NCI-H2107 (cell line): ENCODE measurements at places on chromosomes 3 and 15.

DNA sequence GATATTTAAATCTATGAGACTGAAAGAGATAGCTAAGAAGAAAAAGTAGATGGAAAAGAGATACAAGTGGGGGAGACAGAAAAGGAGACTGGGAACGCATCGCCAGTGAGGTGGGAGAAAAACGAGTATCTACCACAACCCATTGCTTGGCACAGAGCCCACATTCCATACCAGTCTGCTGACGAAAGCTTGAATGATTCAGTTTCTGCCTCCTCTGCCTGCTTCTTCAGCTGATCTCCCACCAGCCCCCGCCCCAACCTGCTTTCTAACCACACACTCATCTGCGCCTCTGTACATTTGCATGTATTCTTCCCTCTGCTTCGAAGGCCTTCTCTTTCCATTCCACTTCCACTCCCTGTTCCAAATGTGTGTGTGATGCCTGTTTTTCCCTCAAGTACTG lies 188.1 kb downstream of the USP13 start:
- no peak for DNase-seq

- no peak for DNase-seq
Observed at GRCh38 chr3:74623261-74623836, 8.9 kb upstream of the CNTN3 start.

- no peak for DNase-seq
Observed at GRCh38 chr3:138227650-138228049, 40.5 kb downstream of the ARMC8 start.

- DNase-seq = no peak
Observed at GRCh38 chr3:45275006-45275704, 49.1 kb upstream of the TMEM158 start.

DNA sequence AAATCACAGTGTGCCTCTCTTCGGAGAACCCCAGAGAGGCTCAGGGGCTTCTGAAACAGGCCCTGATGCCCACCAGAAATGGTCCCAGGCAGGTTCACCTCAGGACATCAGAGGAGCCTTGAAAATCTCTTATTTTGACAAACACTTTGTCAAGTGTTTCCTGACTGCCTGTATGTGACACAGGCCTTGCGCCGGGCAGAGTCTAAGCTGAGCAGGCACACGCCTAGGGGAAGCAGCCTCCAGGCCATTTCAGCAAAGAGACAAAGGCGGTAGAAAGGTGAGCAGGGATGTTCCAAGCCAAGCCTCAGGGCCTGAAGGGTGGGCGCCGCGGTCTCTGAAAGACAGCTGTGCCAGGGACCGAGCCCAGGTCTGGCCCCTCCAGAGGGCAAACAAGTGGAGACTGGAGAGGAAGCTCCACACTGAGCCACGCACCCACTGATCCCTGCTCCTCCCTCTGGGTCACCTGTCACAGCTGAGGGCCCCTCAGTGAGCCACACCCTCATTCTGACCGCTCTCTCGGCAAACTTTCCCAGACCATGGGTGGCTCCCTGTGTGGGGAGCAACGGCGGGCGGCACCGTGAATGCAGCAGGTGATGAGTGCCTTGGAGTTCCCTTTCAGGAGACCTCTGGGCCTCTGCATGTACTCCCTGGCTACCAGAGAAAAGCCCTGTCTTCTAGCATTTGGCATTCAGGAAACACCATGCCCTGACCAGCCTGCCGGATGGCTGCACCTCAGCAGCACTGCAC lies 136.1 kb downstream of the ADAMTS17 start:
- DNase-seq = no peak

DNA sequence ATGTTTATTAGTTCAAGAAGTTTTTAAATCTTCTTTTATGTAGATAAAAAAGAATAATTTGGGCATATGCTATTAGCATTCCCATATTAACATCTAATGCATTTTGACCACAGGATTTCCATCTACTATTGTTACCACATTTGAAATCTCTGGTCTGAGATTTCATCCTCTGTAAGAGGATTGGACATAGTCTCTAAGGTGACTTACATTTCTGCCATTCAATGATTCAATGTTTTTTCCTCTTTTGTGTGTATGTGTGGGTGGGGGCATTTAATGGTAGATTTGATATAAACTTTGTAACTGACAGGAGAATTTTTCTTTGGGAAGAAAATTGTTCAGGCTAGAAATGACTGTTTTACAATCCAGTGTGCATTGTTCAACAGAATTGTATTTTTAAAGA lies 307.3 kb upstream of the RBMS3 start:
- DNase-seq = no peak

GRCh38 chr15:89460048-89460447 lies 36.3 kb downstream of the RHCG start:
- DNase-seq = no peak

DNA sequence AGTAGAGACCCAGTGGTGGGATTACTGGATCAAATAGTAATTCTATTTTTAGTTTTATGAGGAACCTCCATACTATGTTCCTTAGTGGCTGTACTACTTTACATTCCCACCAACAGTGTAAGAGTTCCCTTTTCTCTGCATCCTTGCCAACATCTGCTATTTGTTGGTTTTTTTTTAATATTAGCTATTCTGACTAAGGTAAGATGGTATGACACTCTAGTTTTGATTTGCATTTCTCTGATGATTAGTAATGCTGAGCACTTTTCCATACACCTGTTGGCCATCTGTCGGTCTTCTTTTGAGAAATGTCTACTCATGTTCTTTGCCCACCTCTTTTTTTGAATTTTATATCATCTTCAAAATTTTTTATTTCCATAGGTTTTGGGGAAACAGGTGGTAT lies 34.2 kb upstream of the RAP2B start:
- DNase-seq = no peak

GRCh38 chr15:52241489-52241888 lies 50.3 kb upstream of the GNB5 start:
- DNase-seq = no peak

GRCh38 chr15:67981848-67982247 lies 72.3 kb upstream of the PIAS1 start:
- DNase-seq = no peak

DNA sequence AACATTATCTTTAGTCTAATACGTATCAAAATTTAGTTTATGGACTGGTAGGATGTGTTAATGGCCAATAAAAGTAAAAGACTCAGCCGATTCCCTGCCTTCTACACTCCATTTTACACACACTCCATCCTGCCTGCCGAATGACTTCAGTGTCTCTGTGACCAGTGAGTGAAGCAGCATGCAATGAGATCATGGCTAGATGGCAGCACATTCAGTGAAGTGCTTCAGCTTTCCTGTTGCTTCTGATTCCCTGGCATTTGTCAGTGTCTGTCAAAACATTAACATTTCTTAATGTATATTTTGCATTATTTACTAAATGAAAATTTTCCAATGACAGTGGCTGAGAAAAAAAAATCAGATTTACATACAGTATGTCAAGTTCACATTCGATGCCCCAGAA lies 412.0 kb downstream of the FHIT start:
- no peak for DNase-seq

- DNase-seq = no peak
Observed at GRCh38 chr3:122880173-122880572, 85.3 kb downstream of the SLC49A4 start.

- DNase-seq = no peak
Observed at GRCh38 chr15:96720251-96720650, 389.8 kb downstream of the NR2F2 start.

DNA sequence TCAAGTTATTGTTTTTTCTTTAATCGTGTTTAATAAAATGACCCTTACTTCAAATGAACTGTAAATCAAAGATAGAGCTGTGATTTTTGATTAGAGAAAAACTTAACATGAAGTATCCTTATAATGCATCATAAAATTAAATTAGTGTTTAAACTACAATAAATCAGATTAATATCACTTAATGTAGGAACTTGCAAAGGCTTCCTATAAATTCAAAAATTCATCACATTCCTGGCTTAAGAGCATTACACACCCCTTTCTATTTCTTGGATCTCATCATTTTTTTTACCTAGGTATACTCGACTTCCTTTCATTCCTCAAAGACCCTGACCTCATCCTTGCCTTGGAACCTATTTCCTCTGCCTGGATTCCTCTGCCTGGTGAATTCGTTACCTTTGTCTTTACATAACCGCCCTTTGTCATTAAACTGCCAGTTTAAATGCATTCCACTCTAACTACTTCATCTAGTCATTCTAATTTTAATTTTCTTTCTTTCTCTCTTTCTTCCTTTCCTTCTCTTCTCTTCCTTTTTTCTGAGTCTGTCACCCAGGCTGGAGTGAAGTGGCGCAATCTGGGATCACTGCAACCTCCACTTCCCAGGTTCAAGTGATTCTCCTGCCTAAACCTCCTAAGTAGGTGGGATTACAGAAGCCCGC lies 1244.5 kb downstream of the OTOL1 start:
- DNase-seq = no peak

DNA sequence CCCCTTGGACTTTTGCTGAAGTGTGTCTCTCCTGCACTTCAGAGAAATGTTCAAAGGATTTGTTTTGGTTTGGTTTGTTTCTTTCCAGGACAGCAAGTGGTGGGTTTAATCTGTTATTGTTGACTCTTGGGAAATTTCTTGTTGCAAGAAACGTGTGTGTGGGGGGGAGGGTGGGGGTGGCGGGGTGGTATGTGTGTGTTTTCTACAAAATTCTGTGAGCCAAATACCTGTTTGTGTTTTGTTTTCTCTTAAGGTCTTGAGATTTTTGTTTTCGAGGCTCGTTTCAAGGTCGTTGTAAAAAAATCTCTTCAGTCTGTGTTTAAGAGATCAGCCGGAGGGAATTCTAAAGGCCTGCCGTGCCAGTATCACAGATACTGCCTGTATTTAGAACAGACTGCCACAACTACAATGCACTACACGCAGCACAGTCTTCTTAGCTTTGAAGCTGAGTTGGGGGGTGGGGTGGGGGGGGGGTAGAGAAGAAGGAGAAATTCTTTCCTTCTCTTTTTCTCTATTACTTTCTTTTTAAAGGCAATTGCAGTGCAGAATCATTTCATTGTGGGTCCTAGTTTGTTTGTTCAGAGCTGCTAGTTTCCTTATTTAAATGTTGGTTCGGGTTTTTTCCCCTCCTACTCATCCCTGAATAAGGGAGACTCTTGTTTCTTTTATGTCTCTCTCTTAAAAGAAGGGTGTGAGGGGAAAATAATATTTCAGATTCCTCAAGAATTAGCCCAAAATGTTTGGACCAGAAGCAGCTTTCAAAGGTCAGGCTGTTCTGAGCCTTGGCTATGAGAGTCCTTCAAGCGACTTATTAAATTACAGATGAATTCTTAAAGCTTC lies 1.4 kb upstream of the BCL6 start:
- peak; percentile 32 for DNase-seq

DNA sequence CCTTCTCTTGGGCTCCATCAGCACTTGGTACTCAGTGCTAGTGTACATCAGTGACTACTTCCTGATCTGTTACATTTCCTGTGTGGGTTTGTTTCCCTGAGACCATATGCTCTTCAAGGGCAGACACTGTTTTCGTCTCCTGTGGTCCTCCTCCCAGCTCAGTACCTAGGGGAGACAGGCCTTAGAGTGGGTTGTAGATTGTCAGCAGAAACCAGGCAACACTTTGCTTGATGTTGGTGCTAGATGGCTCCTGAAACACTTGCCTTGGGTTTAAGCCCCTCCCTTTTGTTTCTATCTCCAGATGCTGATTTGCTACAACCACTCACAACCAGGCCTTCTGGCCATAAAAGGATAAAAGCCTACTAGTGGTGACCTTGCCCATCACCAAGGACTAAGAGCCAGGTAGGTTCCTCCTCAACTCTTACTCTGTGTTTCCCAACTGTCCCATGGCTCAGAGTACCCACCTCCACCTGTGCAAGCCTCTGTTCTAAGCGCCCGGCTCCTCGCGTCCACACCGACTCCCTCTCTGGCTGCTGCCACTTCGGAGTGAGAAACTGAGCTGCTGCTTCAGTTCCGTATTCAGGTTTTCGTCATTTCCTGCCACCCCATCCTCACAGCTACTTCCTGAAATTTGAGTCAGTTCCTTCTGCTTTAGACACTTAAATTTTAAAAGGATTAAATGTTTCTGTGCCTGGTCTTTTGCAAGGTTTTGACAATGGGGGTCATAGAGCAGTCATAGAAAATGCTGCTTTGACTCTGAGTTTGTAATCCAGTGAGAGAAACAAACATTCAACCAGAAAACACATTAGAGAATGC lies at the start of gene HCLS1:
Gene HCLS1, minus strand, starts transcription at position 548 of the 816 bp plus-strand sequence. CDS start 2,556 bp downstream, outside the sequence.
- DNase-seq = no peak

DNA sequence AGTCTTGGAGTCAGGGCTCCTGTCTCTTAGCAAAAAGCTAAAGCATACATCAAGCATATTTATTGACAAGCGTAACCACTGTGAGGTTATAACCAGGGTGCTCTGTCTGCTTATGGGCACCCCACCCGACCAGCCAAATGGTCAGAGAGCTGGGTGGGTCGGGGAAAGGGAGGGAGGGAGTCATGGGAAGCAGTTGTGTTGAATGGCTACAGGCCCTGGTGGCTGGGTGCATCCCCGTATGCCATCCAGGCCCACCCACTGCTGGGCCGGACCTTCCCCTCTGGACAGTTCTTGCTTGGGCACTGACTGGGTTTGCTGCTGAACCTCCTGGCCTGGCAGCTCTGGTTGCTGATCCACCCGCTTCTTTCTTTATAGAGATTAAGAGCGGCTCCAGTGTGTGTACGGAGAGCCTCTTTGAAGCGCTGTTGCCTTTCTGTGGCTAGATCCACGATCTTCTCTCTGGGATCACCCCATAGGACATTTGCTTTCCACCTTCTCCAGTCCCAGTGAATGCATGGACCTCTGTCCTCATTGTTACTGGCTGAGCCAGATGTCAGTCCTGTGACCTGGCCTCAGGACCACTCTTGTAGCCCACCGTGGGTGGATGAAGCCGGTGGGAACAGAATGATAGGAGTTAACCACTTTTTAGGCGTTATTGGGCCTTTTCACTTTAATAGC lies 59.6 kb downstream of the SMAD3 start:
- DNase-seq = no peak

GRCh38 chr15:99239545-99240198 lies 9.7 kb downstream of the TTC23 start:
- no peak for DNase-seq

DNA sequence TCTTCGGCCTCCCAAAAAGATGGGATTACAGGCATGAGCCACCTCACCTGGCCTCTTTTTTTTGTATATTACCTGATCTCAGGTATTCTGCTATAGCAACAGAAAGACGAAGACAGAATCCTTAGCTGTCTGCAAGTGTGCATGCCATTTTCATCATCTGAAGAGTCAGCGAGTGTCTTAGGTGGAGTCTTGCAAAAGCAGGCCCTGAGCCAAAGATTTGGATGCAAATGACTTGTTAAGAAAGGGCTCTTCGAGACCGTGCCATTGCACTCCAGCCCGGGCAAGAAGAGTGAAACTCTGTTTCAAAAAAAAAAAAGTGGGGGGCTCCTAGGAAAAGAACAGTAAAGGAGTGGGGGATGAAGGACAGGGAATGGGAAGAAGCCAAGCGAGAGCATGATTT lies 10.2 kb upstream of the TRIM69 start:
- no peak for DNase-seq

GRCh38 chr3:146277953-146278631 lies 27.2 kb upstream of the PLSCR4 start:
- no peak for DNase-seq

- no peak for DNase-seq
Observed at GRCh38 chr3:163936543-163936942, 1141.8 kb downstream of the SI start.
